Hepatic stellate cell (primary cell): ENCODE measurements at places on chromosomes 11 and 22.
A peak's percentile ranks its signal among the peaks of the same experiment; 100 is the strongest.

DNA sequence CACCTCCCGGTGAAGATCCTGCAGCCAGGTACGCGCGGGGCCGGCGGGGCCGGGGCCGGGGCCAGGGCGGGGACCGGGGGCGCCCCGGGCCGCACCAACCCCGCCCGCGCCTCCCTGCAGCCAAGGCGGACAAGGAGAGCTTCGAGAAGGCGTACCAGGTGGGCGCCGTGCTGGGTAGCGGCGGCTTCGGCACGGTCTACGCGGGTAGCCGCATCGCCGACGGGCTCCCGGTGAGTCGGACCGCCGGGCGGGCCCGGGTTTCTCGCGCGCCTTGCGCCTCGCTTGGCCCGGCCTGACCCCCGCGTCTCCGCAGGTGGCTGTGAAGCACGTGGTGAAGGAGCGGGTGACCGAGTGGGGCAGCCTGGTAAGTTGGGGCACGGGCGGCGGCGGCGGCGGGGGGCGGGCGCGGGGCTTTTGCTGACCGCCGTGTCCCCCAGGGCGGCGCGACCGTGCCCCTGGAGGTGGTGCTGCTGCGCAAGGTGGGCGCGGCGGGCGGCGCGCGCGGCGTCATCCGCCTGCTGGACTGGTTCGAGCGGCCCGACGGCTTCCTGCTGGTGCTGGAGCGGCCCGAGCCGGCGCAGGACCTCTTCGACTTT is 531 bp downstream of the PIM3 start:
- no peak for DNase-seq

GRCh38 chr11:10397226-10397987 is 57.7 kb upstream of the AMPD3 start:
- no peak for DNase-seq

DNA sequence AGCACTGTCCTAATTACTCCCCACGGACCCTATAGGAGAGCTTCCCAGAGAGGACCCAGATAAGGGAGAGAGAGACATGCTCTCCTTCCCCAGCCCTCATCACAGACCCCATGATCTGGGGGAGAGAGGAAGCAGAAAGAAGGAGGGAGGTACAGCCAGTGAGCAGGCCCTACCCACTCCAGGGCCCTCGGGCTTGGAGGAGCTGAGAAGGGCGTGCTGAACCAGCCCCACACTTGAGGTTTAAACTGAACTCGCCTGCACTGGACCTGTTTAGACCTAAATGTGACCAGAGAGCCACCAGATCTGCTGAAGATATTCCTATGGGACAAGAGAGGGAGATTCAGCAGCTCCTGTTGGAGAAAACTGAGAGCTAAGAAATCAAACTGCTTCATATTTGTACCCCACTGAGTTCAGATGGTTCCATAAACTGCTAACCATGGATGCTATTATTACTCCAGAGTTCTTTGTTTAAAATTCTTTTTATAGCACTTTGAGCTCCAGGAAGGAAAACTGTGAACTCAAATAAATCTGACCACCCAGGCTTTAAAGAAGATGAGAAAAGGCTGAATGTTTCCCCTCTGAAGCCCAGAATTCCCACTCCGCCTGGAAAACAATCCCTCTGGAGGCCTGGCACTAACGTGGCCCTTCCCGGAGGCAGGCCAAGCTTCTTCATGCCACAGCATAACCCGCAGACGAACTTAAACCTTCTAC is 67.2 kb downstream of the EFCAB6 start:
- no peak for DNase-seq

DNA sequence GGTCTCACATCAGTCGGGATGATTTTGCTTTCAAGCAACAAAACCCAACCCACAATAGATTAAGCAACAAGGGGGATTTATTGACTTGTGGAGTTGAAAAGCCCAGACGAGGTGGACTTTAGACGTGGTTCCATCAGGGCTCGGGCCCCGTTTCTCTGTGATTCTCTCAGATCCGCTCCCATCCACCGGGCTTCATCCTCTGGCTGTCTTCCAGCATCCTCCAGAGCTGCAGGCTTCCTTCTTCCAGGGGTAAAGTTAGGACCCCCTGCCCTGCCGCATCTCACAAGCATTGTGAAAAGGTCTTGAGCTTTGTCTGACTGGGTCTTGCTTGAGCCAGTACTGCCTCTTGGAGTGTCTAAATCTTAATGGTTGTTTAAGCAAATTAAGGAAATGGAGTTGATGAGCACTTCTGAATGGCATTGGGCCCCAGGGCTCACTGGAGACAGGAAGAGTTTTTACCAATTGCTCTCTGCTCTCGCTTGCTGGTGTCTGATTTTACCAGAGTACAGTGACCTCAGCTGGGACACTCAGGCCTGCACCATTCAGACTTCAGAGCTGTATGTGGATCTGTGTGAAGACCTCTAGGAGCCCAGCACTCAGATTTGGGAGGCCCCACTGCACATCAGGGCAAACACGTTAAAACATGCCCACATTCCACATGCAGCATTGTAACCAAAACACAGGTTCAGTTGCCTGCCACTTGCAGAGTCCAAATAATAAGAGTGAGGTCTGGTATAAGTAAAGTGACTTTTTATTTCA is 13.5 kb upstream of the FTH1 start:
- DNase-seq: no peak

- DNase-seq: no peak
Observed at GRCh38 chr11:107259811-107260221, 197.8 kb downstream of the CWF19L2 start.

- no peak for DNase-seq
Observed at GRCh38 chr11:59804061-59804460, 6.5 kb downstream of the MRPL16 start.

DNA sequence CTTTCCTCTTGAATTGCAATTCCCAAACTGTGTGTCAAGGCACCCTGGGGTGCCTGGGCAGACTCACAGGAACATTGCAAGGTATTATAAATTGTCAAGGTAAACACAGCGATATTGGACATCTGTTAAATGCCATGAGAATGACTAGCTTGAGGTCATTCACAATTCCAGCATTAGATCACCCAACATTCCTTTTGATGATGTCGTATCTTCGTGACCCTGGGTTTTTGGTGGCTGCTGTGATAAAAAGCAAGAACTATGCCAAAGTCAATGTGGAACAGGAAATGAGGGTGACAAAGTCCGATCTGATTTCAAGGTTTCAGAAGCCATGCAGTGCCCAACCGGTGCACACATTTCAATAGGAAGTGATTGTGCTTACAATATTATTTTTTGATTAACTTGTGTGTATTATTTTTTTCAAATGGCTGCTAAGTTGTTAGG is 458.4 kb downstream of the MIAT start:
- DNase-seq: peak; percentile 70
